ENCODE measurements at places on chromosomes 2 and 18.

GRCh38 chr2:219059725-219060682 lies 717 bp downstream of the IHH start:
- DNase-seq, result peak; percentile 18

GRCh38 chr18:77708826-77709506 lies 459.3 kb downstream of the GALR1 start:
- no peak for DNase-seq

DNA sequence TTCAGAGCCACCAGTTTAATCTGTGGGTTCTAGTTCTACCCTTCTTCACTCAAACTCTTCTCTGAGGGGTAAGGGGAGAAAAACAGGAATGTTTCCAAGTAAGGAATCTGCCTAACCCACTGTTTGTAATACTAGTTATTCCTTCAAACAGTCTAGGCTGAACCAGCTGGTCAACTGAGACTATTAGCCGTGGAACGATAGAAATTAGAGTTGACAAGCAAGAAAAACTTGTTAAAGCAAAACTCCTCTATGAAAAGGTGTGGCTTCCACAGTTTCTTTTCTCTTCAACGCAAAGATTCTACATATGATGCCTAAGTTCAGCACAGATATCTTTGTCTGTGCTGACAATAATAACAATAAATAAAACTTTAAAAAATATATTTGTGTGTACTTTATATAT lies 11.5 kb downstream of the PAIP2B start:
- DNase-seq, result no peak

- peak; percentile 11 for DNase-seq
Measured at GRCh38 chr18:21191596-21192307, 50.3 kb upstream of the GREB1L start.

- DNase-seq, result peak; percentile 65
Measured at GRCh38 chr18:47997338-47997780, 66.9 kb upstream of the SMAD2 start.

DNA sequence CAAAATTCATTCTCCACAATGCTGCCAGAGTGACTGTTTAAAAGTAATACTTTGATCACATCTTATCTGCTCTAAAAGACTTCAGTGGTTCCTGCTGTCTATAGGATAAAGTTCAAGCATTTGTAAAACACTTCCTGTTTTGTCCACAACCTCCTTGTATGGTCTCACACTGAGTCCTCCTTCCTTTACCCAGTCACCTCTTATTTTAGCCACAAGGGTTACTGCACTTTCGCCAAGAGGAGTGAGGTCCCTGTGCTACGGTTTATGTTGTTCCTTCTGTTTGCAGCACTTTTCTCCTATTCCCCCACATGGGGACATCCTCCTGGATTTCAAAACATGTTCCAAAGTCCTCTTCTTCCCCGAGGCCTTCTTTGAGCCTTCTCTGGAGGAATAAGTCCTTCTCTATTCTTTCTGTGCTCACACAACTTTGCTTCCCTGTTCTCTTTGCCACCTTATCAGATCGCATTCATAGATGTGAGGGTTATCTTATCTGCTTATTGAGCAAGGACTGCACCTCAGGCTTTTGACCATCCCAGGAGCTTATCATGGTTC lies 112.2 kb upstream of the NABP1 start:
- DNase-seq, result no peak

DNA sequence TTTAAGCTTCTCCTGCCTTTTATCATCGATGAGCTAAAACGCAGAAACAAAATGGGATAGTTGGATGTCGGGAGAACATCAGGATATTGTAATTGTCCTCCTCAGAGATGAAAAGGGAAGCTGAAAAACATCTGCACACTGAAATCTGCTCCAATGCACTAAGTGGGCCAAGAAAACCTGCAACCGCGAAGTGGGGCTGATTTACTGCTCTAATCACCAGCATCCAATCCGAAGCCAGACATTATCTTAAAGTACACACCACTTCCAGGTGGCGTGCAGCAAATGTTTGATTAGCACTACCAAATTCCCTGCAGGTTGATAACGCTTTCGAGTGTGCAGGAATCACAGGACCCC lies 230.3 kb upstream of the SLC14A2 start:
- no peak for DNase-seq

DNA sequence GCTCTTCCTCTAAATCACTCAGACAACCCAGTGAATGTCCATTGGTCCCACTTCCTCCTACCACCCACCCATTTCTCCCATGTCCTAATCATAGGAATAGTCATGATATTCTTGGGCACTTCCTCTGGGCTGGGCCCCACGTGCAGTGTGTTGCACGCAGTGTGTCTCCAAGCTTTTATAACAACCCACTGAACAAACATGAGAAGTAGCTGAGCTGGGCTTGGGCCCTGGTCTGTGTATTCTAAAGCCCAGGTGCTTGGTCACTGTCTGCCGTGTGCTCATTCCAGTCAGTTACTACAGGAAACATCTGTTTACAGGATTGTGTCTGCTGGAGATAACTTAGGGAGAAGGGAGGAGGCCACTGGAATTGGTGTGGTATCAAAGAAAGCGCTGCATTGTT lies 64.2 kb upstream of the THOC1 start:
- no peak for DNase-seq

DNA sequence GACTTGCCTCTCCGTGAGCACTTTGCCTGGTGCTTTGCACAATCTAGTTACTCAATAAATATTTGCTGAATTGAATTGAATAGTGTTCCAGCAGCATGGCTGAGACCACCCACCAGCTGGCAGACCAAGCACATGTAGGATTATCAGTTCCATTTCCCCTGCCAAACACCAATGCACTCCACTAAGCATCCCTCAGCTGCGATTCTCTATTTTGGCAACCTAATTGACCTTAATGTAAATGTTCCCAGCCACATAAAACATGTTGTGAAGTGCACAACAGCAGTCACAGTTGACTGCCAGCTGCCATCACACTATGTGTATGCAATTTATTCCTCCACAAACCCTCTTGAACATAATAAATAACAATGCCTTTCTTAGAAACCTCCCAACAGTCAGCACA lies 1879.4 kb upstream of the PIK3C3 start:
- no peak for DNase-seq

DNA sequence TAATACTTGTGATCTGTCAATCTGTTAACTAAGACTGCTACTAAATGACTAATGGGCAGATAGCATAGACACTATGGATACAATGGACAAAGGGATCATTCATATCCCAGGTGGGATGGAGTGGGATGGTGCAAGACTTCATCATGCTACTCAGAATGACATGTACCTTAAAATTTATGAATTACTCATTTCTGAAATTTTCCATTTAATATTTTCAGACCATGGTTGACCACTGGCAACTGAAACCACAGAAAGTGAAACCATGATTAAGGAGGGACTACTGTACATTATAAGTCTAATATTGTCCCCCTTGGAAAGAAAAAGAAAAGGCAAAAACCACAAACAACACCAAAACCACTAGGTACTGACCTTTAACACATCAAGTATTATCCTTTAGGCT lies 247.0 kb upstream of the SYT4 start:
- DNase-seq, result no peak

- no peak for DNase-seq
Measured at GRCh38 chr2:44061876-44062275, 66.1 kb upstream of the LRPPRC start.

DNA sequence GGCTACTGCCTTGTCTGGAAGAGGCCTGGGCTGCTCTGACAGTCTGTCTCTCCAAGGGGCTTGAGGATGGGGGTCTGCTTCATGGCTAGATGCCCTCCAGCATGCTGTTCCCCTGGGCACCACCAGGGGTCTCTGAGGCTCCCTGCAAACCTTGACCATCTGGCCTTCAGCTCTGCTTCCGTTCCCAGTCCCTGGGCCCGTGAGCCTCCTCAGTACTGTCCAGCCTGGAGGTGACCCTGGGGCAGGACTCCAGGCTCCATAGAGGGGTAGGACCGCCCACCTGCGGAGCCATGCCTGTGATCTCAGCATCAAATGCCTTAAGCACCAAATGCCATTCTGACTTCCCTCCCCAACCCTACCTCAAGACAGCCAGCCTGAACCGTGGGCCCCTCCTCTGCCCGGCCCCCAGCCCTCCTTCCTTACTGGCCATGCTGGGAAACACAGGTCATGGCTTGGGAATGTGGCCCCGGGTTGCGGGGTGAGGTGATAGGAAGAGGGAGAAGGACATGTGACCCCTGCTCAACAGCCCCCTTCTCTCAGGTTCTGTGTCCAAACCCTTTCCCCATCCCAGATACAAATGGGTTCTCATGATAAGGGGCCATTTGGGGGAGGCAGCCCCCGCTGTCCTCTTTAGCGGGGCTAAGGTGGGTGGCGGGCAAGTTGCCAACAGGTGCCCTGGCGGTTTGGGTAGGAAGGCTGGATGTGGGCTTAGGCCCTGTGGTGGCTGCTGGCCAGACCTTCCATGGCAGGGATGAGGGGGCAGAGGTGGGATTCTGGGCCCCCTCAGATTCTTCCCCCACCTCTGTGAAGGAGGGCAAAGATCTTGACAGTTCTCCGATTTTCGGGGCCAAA lies 25.0 kb downstream of the SPEG start:
- peak; percentile 44 for DNase-seq

DNA sequence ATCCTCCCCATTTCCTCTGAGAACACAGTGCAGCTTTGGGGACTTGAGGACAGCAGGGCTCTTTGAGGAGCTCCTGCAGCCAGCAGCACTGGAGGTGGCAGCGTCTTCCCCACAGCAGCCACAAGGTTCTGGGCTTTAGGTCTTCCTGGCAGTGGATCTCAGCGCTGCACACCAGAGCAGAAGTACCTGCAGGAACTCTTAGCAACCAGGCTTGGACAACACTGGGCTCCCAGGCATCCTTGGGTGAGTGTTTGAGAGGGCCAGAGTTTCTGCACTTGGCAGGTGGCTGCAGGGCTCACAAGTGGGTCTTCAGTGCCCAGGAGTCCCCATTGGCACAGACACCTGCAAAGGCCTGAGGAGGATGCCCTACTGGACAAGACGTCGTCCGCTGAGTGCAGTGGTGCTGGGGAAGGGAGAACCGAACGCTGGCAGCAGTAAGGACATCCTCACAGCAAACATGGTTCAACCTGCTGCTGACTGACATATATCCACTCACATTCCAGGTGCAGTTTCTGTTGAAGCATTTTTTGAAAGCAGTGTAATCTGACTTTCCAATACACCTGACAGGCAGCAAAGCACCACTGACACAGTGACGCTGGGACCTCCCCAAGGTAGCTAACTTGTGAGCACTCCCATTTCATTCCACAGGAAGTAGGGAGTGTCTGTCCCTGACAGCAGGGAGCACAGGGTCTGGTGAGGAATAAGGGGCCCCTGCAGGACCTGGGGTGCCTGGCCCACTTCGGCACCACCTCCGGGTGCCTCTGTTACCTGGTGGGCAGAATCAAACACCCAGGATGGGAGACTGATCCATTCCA lies 149.9 kb upstream of the COPS8 start:
- DNase-seq, result no peak

DNA sequence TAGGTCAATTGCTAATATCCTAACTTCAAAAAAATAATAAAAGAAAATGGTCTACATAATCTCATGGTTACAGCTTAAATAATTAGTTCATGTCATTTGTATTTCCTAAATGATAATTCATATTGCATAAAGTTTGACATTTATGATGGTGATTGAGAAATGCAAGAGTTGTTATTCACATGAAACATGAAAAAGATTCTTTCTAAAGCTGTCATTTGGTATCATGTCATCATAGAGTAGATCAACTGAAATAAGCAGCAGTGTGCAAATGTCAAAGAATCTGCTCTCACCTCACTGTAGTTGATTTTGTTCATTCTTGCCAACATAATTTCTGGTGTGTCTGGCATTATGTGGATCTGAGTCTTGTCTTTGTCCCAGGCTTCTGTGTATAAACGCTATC lies 95.3 kb downstream of the NEB start:
- DNase-seq, result no peak

DNA sequence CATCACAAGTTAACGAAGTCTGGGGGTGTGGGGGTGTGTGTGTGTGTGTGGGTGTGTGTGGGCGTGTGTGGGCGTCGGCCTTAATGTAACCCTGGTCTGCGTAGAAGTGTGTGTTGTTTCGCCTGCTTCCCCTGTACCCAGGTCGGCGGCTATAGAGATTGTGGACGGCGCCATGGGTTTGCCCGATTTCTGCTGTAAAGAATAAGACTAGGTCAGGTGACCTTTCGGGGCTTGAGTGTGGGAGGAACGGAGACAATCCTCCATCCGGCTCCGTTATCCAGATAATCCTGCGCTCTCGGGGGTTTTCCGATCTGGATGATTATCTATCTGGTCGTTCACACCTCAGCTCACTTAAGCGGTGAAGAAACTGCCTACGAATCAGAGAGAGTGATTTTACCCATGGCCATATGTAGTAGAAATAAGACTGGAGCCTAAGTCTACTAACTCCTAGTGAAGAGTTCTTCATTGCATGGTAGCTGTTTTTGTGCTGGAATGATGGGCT lies 543 bp downstream of the HADHB start:
- peak; percentile 61 for DNase-seq

GRCh38 chr18:67402543-67402942 lies 114.0 kb downstream of the DSEL start:
- no peak for DNase-seq

DNA sequence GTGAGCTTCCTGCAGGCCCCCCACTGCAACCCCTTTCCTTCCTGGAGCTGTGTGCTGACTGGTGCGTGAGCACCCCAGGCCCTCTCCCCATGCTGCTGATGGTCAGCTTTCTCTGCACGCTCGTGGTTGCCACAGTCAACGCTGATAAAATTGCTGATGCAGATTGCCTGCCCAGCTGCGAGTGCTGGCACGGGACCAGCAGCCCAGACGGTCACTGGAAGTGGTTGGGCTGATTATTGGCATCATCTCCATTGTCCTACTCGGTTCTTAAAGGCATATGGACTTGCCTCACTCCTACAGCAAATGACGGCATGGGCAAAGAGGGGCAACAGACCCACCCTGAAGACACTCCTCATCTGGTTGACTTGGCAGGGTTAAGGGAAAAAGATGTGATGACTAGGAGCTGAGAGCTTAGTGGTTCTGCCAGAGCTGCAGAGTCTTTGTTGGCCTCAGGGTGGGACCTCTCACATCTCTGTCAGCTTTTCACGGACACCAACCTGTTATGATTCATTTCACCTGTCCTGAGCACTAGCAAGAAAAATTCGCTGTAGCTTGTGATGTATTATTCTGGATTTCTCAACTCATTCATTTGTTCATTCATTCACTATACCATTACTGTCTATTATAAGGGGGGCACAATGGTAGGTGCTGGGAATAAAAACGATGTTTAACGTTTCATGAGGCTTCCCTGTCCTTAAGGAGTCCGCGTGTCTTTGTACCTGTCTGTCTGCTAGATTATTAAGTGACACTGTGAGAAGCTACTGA lies 38.4 kb downstream of the PAX8 start:
- DNase-seq, result no peak
